ENCODE measurements at places on chromosomes 1 and 21.

DNA sequence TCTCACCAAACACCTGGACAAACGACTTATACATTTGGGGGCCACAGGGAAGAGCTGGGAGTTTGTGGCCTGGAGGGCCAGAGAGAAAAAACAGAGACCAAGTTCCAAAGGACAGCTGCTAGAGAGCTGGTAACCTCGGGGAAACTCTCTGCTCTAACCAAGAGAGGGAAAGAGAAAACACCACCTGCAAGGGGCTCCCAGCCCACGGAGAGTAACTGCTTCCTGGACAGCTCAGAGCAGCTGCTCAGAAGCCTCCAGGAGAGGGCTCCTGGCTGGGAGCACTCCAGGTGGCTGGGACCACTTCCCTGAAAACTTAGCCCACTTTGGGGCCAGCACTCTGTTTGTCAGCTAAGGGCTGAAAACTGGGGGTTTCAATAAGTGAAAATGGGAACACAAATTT is 154.8 kb upstream of the GRIK3 start:
- DNase-seq = no peak

DNA sequence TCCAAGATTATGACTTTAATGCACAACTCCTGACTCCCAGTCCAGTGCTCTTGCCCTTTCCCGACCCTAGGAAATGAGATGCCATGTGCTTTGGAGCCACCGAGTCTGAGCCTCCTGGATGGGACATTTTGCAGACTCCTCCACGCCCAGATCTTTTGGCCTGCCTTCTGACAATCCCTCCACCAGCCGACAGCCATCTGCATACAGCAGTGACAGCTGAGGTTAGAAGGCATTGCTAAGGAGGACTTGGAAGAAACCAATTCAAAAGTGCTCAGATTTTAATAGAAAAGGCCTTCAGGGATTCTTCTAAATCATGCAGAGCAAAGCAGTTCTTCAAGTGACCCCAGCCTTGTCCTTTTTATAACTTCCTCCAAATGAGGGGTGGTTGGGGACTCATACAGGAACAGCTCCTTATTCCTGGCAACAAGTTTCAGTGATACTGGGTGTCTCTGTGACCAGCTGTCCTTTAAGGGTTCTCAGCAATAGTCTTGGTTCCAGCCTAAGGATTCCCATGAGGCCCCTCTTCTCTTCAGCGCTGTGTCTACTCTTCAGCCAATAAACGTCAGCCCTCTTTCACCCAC is 369.3 kb downstream of the PBX1 start:
- DNase-seq = no peak

GRCh38 chr1:111486431-111486830 is 12.6 kb downstream of the C1orf162 start:
- DNase-seq = no peak

DNA sequence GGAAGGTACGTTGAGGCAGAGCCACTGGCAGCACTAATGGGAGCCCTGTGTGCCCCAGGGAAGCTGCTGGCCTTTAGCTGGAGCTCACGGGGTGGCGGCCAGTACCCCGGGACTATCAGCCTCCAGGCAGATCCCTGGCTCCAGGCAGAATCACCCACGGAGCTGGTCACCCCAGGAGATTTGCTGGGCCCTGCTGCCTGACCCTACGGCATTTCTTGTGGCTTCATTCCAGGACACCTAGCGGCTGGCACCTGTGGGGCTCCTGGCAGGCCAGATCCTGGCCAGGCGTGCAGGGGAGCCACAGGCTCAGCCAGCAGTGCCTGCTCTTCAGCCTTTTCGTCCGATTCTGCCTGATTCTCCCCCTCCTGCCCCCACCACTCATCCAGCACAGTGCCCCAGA is 7.1 kb downstream of the PADI1 start:
- no peak for DNase-seq

GRCh38 chr1:235556807-235557206 is 52.6 kb upstream of the B3GALNT2 start:
- no peak for DNase-seq

DNA sequence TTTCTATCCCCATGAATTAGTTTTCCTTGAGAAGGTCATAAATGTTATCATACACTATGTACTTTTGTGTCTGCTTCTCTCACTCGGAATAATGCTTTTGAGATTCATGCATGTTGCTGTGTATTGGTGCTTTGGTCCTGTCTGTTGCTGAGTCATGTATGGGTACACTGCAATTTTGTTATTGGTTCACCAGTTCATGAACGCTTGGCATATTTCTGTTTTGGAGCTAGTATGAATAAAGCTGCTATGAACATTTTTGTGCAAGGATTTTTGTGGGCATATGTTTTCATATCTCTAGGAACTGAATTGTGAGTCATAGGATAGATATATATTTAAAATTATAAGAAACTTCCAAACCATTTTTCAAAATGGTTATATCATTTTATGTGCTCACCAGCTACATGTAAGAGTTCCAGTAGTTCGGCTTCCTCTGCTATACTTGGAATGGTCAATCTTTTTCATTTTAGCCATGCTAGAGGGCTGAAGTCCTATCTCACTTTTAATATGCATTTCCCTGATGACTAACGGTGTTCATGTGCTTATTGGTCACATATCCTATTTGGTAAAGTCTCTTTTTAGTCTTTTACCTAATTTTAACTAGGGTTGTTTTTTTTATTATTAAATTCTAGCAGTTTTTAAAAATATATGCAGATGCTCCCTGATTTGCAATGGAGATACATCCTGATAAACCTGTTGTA is 38.2 kb downstream of the ETS2 start:
- no peak for DNase-seq

DNA sequence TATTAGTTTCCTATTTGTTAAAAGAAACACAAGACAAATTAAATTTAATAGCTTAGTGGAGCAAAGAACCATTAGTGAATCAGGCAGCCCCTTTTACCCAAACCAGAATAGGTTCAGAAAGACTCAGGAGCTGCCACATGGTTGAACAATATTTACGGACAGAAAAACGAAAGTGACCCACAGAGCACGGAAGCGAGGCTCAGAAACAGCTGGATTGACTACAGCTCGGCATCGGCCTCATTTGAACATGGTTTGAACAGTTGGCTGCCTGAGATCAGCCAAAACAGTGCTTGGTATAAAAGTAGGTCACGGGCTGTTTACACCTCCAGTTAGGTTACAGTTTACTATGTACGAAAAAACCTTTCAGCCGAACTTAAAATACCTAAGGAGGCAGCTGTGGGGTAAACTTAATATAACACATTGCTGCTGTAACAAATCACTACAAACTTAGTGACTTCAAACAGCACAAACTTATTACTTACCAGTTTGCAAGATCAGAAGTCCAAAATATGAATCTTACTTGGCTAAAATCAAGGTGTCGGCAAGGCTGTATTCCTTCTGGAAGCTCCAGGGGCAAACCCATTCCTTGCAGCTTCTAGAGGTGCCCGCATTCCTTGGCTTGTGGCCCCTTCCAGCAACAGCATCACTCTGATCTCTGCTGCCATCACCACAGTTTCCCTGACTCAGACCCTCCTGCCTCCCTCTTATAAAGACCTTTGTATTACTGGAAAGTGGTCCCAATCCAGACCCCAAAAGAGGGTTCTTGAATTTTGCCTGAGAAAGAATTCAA is 11.8 kb downstream of the PADI4 start:
- DNase-seq = no peak

- DNase-seq = no peak
Measured at GRCh38 chr1:165138960-165139359, 217.6 kb downstream of the LMX1A start.

GRCh38 chr1:95369985-95370690 is 136.1 kb downstream of the RWDD3 start:
- DNase-seq = no peak

- no peak for DNase-seq
Measured at GRCh38 chr21:25995278-25995677, 175.3 kb downstream of the APP start.

DNA sequence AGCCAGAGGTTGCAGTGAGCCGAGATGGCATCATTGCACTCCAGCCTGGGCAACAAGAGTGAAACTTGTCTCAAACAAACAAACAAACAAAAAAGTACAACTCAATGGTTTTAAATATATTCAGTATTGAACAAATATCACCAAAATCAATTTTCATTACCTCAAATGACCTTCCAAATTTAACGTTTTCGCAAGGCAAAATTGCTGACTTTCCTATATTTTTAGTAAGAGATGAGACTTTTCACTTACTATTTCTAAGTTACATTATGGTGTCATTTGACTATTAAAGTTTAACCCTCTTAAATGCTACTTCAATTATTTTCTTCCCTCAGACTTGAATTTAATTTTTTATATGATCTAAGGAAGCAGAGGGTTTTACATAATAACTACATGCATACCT is 23.0 kb upstream of the ABCB10 start:
- DNase-seq = no peak

DNA sequence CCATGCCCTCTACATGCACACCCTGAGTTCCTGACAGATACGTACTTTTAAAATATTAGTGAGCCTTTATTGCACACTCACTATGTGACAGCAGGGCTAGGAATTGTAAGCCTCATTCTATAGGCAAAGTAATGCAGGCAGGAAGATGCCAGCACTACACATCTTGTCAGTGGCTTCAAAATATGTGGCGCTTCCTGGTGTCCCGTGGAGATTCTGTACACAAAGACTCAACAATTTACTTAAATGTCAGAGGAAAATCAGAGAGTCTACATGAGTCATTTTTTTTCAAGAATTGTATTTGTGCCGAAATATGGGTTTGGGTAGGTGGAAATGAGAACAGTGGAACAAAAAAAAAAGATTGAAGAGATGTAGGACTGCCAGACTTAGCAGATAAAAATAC is 27.6 kb downstream of the RNASEL start:
- no peak for DNase-seq

- no peak for DNase-seq
Measured at GRCh38 chr21:35048183-35048601, 910 bp downstream of the RUNX1 start.

DNA sequence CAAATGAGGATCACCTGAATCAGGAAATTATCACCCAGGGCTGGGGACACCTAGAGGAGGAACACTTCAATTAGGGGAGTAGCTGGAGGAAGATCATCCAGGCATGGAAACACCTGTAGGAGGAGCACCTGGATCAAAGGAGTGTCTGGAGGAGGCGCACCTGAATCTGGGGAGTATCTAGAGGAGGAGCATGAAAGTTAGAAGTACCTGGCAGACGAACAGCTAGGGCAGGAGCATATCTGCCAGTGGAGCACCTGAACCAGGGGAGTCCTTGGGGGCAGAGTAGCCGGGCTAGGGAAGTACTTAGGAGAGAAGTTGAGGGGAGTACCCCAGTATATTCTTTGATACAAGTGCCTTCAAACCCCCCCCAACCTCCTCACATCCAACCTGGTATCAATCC is 1.3 kb downstream of the C1orf210 start:
- DNase-seq = no peak

DNA sequence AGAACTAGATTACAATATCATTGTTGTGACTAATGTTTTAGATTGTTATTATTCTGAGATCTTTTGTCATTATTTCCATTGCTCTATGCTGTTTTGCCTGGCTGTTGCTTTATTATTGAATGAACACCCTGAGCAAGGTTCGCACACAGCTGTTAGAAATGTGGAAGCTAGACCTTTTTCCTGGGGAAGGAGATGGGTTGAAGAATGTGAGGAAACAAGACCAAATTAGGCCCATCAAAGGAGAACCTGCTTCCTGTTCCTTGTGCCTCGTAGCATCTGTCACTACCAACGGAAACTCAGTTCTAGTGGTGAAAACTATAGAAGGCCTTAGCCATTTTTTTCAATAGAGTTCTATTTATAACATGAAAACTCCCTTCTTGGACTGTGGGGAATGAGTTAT is 68.7 kb downstream of the RGL1 start:
- DNase-seq = no peak

- no peak for DNase-seq
Measured at GRCh38 chr1:11364170-11364569, 91.2 kb downstream of the UBIAD1 start.

DNA sequence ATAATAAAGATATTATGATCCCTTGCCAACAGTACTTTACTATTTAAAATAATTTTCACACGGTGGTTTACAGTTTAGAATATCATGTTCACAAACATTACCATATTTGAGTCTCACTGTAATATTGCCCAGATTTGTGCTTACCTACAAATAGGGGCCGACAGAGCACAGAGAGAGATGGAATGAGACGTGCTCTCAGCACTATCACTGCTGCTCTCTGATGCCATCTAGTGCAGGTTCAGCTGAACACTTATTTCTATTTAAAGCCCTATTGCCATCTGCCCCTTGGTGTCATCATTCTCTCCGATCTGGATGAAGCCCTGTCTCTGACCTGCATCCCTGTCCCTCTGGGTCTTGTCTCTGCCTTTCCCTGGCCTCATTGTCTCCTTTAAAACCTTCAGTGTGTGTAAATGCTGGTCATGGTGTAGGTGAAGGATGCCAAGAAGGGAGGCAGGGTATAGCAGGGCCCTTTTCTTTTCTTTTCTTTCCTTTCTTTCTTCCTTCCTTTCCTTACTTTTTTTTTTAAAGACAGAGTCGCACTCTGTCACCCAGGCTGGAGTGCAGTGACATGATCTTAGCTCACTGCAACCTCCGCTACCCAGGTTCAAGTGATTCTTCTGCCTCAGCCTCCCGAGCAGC is 6.9 kb upstream of the GPATCH4 start:
- peak; percentile 43 for DNase-seq

GRCh38 chr1:209086486-209087192 is 496.9 kb upstream of the CAMK1G start:
- no peak for DNase-seq

- DNase-seq = no peak
Measured at GRCh38 chr21:31158789-31159581, 120.7 kb upstream of the KRTAP19-8 start.

DNA sequence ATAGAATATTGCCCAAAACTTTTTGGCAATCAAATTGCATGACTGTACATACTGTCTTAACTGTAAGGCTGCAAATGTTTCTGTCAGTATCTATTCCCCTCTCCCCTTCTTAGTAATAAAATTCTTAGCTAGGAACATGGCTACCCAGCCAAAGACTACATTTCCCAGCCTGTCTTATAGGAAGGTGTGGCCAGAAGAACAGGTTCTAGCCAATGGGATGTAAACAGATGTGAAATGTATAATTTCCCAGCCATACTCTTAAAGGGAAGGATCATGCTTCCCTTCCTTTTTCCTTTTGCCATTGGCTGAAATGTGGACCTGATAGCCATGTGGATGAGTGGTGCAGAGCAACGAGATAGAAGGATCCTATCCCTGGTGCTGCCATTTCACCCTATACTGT is 7.0 kb upstream of the HIVEP3 start:
- DNase-seq = no peak

GRCh38 chr1:37593726-37594125 is 2.0 kb downstream of the GNL2 start:
- DNase-seq = no peak

DNA sequence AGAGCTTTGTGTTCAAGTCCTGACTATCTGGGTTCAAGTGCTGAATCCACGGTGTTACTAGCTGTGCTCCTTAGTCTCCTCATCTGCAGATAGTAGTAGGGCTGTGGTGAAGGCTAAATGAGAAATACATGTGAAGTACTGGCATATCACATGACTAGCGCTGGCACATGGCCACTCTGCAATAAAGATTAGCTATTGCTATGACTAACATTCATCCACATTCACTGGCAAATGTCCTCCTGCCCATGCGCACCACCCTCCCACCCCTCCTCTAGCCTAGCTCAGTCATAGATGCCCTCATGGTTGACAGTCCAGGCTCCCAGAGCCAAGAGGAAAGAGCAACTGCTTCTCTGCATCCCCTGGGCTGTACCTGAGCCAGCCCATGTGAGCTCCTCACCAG is 8.5 kb upstream of the COL8A2 start:
- peak; percentile 91 for DNase-seq

- DNase-seq = no peak
Measured at GRCh38 chr1:96955307-96956012, 233.9 kb downstream of the PTBP2 start.

- no peak for DNase-seq
Measured at GRCh38 chr21:33666153-33666552, 23.9 kb downstream of the ITSN1 start.
